ENCODE measurements at places on chromosomes 5 and 9.

- DNase-seq, result no peak
Observed at GRCh38 chr5:73230264-73231245, 57.6 kb downstream of the TMEM174 start.

GRCh38 chr5:164277720-164278119 lies 772.3 kb downstream of the MAT2B start:
- no peak for DNase-seq

GRCh38 chr9:9674461-9674860 lies 938.3 kb downstream of the PTPRD start:
- no peak for DNase-seq

DNA sequence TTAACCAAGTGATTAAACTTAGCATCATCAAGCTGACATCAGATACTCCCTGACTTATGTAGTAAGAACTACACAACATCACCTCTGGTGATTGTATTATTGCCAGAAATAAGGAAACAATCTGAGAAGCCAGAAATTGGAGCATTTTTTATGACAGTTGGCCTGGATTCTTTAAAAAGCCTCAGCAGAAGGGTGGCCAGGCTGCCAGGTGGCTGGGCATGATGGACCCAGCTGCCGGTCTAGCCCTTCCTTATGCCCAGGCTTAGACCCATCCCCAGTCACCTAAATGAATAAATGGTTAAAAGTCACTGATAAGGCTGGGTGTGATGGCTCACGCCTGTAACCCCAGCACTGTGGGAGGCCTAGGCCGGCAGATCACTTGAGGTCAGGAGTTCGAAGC lies 12.8 kb downstream of the OR1K1 start:
- no peak for DNase-seq

- no peak for DNase-seq
Observed at GRCh38 chr9:104856413-104856941, 71.5 kb downstream of the ABCA1 start.
